D341Med (cell line): ENCODE measurements at places on chromosomes 7 and 10.

- DNase-seq, result no peak
Measured at GRCh38 chr10:49139846-49140195, 6.0 kb upstream of the FAM170B start.

- no peak for DNase-seq
Measured at GRCh38 chr7:11412036-11412435, 420.0 kb downstream of the THSD7A start.

DNA sequence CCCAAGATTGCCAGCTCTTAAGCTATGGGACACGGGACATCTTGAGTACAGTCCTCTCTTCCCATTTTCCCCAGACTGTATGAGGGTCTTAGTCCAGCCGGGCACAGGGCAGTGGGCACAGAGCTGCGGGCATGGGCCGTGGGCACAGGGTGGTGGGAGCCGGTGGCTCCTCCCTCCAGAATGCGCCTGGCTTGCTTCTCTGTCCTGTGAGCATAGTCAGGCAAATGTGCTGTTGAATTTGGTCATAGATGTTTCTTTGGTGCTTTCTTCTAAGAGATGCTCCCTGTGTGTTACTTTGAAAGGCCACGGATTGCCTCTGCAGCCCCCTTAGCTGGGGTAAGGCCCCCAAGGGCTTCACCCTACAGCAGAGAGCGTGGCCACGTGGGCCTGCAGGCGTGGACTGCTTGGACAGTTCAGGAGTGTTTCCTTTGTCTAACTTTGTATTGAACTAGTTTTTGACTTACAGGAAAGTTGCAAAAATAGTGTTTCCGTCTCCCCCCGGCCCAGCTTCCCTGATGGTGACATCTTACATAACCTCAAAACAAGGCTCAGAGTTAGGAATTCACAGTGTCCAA lies 24.7 kb downstream of the LRRC27 start:
- no peak for DNase-seq

DNA sequence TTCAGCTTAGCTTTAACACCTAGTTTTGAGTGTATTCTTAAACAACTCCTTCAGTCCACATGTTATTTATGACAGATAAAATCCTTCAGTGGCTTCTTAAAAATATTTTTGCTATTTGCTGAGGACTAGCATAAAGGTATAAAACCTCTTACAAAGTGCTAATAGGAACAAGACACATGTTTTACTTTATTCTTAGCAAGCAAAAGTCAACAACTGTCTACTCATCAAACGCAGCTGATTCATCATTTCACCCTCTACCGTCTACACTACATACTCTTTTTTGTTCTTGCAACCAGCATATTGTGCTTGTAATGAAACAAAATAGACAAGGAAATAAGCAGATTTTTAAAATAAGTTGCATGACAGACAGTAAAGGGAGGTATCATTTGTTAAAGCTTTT lies 319.7 kb downstream of the SNX13 start:
- no peak for DNase-seq

- DNase-seq, result no peak
Measured at GRCh38 chr10:58384544-58384998, 639 bp upstream of the TFAM start.

DNA sequence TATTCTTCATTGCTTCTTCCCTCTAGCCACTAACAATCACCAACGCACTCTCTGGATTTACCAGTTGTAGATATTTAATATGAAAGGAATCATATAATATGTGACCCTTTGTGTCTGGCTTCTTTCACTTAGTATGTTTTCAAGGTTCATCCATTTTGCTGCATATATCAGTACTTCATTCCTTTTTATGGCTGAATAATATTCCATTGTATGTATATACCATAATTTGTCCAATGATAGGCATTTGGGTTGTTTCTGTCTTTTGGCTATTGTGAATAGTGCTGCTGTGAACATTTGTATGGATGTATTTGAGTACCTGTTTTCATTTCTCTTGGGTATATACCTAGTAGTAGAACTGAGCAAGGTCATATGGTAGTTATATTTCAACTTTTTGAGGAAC lies 7.3 kb downstream of the AKAP9 start:
- DNase-seq, result no peak

DNA sequence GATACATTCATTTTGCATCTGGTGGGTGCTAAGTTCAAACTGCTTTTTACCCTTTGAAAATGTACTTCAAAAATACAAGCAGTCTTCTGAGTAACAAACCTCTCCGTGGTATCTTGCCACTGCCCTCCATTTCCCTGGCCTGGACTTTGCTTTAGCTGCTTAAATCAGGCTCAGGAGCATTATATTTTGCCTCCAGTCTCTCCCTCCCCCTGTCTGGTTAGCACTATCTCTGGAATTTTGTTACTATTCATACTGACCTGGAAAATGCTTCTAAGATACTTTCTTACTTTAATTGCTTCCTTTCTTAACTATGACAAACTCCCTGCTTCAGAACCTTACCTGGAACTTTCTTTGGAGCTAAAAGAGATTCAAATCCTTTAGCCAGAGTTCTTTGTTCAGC lies 369.8 kb downstream of the GFRA1 start:
- no peak for DNase-seq
